ENCODE measurements at places on chromosomes 11 and 22. TPM values are rescaled to one million over a fixed set of nuclear protein-coding genes. Genes with fewer than 3 reads are reported as not detected.

BRMS1 gene
- total RNA-seq: 106 TPM

CRYAB gene
- total RNA-seq: 7.1 TPM

TEX12 gene
- total RNA-seq: not detected

KRTAP5-11 gene
- total RNA-seq: not detected

CBLIF gene
- total RNA-seq: not detected

SCGB2A2 gene
- total RNA-seq: not detected

Data from A549 treated with RU486 at 1 μM for 4 hours (cell line).